ENCODE measurements at places on chromosomes 1 and 21. TPM values are rescaled to one million over a fixed set of nuclear protein-coding genes. Genes with fewer than 3 reads are reported as not detected.
A peak's percentile ranks its signal among the peaks of the same experiment; 100 is the strongest.

The VWA5B1 gene
- not detected for total RNA-seq

The SPRR2F gene
- total RNA-seq, result not detected

The GPR157 gene
- 1.4 TPM for total RNA-seq

The LRRC38 gene
- total RNA-seq, result not detected

The CFHR3 gene
- total RNA-seq, result not detected

The KIF26B gene
- total RNA-seq, result 0.03 TPM

The OLIG2 gene
- not detected for total RNA-seq

The FCGR2B gene
- not detected for total RNA-seq

The ASCL5 gene
- total RNA-seq, result not detected

The SPTA1 gene
- total RNA-seq, result not detected

The GPX7 gene
- total RNA-seq, result 10.0 TPM

The ZFP69B gene
- total RNA-seq, result 3.8 TPM

The SLC2A5 gene
- not detected for total RNA-seq

GRCh38 chr21:46472246-46472645 lies 13.6 kb downstream of the DIP2A start:
- no peak for DNase-seq

DNA sequence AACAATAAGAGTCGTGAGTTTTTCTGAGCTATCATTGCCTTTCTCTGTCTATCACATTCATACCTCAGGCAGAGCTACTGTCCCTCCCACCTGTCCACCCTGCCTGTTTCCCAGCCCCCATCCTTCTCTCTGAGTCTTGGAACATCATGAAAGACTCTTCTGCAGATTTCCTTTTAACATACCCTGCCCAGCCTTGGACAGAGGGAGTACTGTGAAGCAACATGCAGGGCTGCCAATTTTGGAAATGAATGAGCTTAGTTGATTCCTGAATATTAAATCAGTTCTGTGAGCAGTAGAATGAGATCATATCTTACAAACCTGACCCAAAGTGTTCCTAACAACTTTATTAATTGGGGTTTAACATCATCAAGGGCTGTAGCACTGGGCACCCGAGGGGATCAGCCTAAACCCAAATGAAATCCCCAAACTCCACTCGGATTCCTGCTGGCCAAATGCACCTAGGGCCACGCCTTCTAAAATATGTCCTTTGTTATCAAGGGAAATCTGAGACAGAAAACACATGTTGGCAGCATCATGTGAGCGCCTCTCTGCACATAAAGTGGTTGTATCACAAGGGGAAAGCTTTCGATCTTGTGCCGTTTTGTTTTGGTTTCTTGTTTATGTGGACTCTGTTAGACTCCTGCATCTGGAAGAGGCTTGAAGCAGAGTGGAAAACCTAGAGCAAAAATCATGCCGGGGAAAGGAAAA lies 357.6 kb downstream of the KIF26B start:
- no peak for DNase-seq

- DNase-seq, result no peak
Measured at GRCh38 chr1:231515748-231516147, 12.7 kb upstream of the TSNAX start.

DNA sequence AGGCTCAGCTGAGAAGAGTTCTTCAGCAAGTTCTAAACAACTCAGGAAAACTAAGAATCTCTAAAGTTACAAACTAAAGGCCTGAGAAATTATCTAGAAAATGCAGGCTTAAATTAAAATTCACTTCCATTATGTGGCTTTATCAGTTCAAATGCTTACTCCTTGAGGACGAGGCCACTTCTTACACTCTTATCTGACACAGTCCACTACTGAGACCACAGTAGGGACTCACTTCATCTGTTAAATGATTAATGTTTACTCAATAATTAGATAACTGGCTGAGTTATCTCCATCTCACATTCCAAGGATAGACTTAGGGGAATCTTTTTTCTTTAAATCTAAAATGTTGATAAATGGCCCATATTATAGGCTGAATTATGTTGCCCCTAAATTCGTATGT lies 1.6 kb downstream of the C1orf141 start:
- no peak for DNase-seq

- no peak for DNase-seq
Measured at GRCh38 chr1:54559771-54560231, 11.8 kb downstream of the ACOT11 start.

DNA sequence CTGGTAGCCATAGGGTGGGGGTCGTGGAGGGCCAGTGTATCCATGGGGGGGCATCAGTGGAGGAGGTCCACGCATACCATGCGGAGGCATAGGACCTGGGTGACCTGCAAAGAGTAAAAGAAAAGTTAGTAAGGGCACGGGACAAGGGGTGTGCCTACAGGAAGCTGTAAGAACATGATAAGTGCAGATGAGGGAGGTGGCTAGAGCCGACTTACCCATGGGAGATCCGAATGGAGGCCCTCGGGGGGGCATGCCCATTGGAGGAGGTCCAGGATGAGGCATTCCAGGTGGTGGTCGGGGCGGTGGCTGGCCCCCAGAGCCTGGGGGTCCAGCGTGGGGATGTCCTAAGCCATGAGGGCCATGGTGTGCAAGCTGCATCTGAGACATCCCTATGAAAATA lies 4.0 kb downstream of the SF3B4 start:
- DNase-seq, result no peak

GRCh38 chr21:38965910-38966504 lies 160.3 kb downstream of the ETS2 start:
- no peak for DNase-seq

GRCh38 chr1:70778934-70779333 lies 268.7 kb downstream of the PTGER3 start:
- no peak for DNase-seq

DNA sequence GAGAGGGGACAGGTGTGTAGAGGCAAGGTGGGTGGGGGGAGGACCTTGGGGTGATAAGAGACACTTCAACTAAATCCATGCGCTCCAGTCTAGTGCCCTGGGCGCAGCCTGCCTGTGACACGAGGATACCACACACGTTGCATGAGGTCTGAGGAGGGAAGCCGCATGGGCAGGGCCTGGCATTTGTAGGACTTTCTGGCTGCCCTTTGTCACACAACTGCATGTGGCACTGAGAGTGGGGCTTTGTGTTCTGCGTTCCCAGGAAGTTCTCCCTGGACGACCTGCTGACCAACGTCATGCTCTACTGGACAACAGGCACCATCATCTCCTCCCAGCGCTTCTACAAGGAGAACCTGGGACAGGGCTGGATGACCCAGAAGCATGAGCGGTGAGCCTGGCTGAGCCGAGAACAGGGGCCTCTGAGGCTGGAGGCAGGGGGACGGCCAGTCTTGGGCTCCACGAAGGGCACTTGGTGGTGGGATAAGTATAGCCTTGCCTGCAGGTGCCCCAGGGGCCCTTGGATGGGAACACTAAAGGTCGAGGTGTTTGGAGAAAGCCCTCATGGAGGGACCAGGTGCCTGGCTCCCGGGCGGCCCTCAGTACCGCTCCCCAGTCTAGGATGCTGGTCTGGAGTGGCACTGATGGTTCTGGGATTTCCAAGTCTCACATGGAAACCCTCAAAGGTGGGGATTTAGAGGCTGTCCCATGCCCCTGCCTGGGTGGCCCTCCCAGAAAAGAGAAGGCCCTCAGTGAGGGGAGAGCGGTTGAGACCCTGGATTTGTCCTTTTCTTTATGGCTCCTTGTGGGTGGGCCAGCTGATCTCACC lies 34.5 kb downstream of the EPHX1 start:
- DNase-seq, result no peak

DNA sequence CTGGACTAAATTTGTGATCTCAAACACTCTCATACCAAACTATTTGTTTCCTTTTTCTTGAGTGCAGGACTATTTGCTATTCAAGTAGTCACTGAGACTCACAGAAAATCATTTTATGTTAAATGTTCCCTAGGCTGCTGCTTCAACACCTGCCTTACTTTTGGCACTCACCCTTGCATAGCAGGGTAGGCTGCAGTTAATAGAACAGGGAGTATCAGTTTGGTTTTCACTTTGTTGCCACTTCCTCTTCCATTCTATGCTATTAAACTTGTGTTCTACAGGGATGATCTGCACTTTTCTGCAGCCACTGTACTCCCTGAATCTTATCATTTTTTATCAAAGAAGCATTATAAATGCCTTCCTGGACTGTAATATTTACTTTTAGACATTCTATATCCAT lies 148.7 kb upstream of the PRMT6 start:
- DNase-seq, result no peak

DNA sequence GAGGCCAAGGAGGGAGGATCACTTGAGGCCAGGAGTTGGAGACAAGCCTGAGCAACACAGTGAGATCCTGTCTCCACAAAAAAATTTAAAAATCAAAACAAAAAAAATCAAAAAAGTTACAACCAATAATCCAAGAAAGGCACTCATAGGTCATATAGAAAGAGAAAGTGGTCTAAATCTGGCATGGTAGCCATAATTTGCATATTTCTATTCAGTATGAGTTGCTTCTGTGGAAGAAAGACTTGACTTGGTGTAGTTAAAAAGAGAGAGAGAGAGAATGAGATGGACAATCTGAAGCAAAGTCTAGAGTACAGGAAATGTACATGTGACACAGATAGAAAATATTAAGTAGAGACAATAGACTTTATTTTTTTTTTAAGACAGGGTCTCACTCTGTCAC lies 22.5 kb downstream of the JMJD4 start:
- DNase-seq, result no peak

GRCh38 chr1:43802356-43802980 lies 95.1 kb downstream of the ST3GAL3 start:
- no peak for DNase-seq

DNA sequence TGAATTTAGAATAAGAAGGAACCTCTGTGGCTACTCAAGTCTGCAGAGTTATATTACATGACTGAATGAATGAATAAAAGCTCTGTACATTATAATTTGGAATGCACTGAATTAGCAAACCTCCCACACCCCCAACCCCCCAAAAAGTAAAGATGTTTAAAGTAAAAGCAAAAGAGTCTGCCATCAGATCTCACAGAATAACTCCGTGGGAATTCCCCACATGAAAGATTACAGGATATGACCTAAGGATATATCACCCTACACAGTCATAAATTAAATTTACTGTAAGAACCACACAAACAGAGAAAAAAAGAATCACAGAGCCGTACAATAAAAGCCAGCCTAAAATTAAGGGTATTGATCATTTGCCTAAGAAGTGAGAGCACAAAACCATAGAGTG lies 587.3 kb downstream of the PTPRC start:
- no peak for DNase-seq

- no peak for DNase-seq
Measured at GRCh38 chr1:183390561-183390960, 27.6 kb downstream of the NMNAT2 start.

DNA sequence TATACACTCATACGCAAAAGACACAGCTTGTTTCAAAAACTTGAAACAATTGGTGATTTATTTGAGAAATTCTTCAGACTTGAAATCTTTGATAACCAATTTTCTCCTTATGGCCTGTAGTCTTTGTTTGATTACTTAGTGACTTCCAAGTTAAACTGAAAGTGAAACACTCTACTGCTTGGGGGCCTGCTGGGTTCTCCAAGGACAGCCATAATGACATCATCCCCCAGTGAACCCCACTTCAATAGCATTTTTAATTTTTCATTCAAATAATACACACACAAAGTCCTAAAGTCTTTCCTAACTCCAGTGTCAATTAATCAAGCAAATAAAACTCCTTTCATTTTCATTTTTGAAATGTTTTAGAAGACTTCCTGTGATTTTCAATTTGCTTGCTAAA lies 59.2 kb downstream of the KRTAP19-8 start:
- peak; percentile 38 for DNase-seq

GRCh38 chr1:227952374-227953021 lies 4.8 kb upstream of the WNT9A start:
- DNase-seq, result no peak

DNA sequence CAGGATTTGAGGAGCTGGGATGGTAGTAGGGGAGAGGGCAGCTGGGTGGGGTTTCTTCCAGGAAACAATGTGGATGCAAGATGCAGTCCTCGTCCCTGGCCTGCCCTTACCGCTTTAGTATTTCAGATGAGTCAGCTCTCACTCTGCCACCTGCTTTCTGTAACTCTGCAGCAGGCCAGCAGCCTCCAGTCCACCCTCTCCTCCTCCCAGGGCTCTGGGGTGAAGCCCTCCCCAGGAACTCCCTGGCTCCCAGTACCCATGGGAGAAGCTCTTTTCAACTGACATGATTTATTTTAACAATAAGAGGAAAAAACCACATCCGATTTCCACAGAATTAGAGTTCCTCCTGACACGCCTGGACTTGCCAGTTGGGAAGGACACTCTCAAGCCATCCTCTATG lies 39.0 kb upstream of the IL20 start:
- DNase-seq, result no peak

GRCh38 chr1:2835650-2836159 lies 34.2 kb upstream of the TTC34 start:
- no peak for DNase-seq

GRCh38 chr1:27690183-27690582 lies 18.2 kb upstream of the IFI6 start:
- no peak for DNase-seq

GRCh38 chr1:40834968-40835545 lies 27.1 kb downstream of the CITED4 start:
- DNase-seq, result no peak

GRCh38 chr1:175146529-175147213 lies 45.9 kb downstream of the KIAA0040 start:
- DNase-seq, result peak; percentile 76

GRCh38 chr1:179228783-179229213 lies 679 bp downstream of the ABL2 start:
- peak; percentile 33 for DNase-seq

DNA sequence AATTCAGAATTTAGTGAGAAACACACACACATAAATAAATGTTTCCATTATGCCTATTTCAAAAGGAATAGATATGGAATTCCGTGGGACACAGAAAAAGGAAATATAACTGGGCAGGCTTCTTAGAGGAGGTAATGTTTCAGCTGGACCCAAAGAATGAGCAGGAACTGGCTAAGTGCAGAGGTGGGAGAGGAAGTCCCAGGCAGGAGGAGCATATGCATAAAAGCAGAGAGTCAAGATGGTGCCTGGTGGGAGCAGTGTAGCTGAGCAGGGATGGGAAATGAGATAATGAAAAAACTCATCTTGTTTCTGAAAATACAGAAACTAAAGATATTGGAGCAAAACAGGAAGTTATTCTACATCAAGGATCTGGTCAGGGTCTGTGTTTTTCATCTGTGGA lies 115.2 kb upstream of the MAGI3 start:
- DNase-seq, result no peak

GRCh38 chr1:28428012-28428411 lies 58.5 kb downstream of the PHACTR4 start:
- DNase-seq, result no peak
